ENCODE measurements at places on chromosomes 13 and 19.

- DNase-seq, result no peak
These were observed 14.9 kb downstream of the TLE2 start for GRCh38 chr19:3014135-3014534.

DNA sequence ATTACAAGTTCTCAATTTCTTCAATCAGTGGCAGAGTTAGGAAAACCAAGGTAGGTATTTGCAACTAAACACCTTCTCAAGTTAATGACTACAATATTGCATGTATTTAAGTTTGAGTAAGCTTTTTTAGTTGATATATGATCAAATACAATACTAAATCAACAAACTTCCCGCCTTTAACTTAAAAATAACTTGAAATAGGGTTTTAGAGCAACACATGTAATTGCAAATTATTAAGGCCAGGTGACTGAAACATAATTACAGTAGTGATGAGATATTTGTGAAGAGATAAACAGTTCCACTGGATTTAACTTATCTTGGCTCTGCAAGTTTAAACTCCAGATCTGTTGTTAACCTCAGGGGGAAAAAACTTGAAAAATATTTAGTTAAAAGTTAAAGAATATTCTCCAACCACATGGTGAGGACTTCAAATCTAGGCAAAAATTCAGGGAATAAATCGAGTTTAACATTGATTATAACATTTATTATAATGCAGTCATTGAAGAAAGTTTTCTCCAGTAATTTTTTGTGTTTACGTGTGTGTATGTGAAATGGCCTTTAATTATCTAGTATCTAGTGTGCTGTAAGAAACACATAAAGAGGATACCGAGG lies 3.6 kb downstream of the DACH1 start:
- no peak for DNase-seq

GRCh38 chr19:11203194-11204075 lies 6.1 kb upstream of the KANK2 start:
- DNase-seq, result peak; percentile 98

DNA sequence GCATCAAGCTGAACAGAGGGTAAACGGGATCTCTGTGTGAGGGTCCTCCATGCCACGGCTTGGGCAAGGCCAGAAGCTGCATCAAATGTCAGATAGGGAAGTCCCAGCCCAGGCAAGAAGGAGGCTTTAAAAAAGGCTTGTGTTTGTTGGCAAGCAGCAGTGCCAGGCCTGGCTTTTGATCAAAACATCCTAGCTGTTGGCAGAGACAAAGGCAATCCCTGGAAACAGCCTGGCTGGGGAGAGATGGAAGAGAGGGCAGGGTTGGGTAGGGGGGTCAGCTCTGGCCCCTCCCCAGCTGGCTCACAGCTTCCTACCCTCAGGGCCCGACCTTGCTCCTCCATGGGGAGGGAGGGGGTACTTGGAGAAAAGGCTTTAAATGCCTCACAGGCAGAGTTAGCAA lies 61.8 kb upstream of the KCTD15 start:
- no peak for DNase-seq

- no peak for DNase-seq
These were observed at the start of gene AP1M2 for GRCh38 chr19:10587022-10587838. AP1M2 (minus strand) TSS chr19:10587312; CDS start chr19:10587231, 81 bp downstream.

DNA sequence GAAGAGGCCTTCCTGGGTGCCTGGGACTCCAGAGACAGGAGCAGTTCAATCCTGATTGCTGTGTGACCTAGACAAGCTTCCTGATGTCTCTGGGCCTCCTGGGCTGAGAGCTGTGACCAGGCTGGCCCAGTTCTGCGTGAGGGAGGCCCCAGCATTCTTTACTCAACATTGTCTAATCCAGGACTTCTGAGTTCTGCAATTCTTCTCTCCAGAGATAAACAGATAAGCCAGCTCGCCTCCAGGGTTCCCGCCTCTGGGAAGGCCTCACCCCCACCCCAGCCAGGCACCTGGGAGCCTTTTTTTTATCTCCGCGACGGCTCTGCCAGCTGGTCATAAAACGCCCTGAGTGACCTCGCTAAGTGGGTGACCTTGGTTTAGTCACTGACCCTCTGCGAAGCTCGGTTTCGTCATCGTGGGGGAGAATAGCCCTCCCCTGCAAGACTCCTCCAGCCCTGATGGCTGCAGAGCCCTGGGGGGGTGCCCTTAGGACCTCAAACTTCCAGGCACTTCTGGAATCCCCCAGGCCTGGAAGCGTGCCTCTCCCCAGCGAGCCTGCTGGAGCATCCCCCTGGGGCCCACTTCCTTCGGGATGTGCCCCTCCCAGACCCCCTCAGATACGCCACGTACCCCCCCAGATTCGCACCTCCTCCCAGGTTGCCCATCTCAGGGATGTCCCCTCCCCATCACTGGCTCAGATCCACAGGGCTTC lies 1.9 kb downstream of the SULT2B1 start:
- peak; percentile 91 for DNase-seq

- no peak for DNase-seq
These were observed at the start of gene LGALS13 for GRCh38 chr19:39602224-39602623. LGALS13 (plus strand) TSS chr19:39602524; CDS start chr19:39602569, 45 bp downstream.

- DNase-seq, result no peak
These were observed 226.4 kb downstream of the PCDH17 start for GRCh38 chr13:57857945-57858344.

DNA sequence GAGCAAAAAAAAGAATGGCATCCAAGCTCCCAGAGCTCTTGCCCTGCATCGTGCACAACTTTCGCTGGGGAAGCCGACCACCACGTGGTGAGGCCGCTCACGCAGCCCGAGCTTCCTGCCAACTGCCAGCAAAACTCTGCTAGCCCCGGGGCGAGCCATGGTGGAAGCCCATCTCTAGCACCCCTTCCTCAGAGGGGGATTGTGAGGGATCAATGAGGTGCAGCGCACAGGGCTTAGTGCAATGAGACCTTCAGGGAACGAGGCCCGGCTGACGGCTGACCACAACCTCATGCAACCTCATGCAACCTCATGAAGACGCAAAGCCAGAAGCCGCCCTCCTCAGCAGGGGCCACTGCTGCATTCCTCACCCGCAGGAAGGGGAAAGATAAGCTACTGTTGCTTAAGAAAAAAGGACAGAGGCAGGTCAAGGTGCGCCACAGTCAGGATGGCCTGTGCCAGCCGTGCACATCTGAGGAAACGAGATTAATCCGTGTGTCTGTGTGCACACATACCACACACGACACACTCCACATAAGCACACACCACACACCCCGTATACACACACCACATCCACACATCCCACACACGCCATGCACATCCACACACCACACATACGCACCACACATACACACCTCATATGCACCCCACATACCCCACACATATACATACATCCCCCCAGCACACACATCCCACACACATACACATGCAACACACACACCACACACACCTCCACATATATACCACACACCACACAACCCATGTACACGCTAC lies 9.6 kb downstream of the HSPBP1 start:
- no peak for DNase-seq

DNA sequence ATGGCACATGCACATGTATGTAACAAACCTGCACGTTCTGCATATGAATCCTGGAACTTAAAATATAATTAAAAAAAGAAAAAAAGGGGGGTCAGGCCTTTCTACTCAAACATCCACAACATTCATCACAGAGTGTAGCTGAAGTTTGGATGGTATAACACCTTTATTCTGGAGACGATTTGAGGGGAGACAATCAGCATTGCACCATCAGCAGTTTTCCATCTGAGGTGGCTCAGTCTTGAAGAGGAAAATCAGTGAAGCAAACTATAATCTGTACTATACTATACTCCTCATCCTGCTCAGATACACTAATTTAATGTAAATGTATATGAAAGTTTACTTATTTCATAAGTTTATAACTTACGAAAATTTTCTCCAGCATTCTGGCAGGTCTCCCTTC lies 969.7 kb downstream of the SLITRK1 start:
- DNase-seq, result no peak

- no peak for DNase-seq
These were observed 944.9 kb upstream of the MIR17HG start for GRCh38 chr13:90402613-90403012.

DNA sequence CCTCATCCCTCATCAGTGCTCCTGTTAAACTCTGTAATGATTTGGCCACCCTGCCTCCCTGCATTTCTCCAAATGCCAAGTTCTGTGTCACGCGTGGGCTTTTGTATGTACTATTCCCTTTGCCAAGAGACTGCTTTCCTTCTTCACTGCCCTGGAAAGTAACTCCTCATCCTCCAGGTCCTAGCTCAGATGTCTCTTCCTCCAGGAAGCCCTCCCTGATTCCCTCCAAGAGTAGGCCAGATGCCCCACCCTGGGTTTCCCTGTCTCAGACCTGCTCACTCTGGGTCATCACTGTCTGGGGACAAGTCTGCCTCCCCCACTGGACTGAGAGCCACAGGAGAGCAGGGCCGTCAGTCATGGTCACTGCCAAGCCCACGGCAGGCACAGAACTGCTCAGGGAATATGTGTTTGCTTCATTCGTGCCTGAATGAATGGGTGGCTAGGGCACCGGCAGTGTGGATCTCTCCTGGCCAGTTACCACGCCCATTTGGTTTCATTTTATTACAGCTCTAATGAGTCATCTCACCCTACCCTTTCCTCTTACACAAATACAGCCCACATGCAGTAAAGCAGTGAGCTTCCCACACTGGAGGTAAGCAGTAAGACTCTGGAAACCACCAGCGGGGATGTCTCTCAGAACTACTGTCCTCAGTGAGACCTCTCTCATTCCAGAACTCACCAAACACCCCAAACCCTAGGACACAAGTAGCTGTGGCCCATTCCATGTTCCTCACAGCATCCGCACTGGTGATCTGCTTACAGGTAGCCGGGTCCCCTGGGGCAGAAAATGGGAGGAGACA lies 12.1 kb upstream of the GPR4 start:
- DNase-seq, result peak; percentile 95

DNA sequence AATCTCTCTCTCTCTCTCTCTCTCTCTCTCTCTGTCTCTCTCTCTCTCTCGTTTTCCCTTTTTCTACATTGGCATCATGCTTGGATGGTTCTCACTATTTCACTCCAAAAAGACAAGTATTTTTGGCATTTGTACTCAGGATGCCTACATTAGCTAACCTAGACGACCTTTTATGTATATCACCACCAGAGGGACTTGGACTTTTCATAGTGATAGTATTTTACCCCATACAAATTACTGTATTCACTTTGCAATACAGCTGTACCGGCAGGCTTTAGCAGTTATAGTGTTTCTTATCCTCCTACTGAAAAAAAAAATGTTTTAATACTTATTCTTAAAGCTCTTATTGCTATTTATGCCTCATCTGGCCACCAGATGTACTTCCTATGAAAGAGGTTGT lies 687.2 kb upstream of the KLHL1 start:
- DNase-seq, result no peak

DNA sequence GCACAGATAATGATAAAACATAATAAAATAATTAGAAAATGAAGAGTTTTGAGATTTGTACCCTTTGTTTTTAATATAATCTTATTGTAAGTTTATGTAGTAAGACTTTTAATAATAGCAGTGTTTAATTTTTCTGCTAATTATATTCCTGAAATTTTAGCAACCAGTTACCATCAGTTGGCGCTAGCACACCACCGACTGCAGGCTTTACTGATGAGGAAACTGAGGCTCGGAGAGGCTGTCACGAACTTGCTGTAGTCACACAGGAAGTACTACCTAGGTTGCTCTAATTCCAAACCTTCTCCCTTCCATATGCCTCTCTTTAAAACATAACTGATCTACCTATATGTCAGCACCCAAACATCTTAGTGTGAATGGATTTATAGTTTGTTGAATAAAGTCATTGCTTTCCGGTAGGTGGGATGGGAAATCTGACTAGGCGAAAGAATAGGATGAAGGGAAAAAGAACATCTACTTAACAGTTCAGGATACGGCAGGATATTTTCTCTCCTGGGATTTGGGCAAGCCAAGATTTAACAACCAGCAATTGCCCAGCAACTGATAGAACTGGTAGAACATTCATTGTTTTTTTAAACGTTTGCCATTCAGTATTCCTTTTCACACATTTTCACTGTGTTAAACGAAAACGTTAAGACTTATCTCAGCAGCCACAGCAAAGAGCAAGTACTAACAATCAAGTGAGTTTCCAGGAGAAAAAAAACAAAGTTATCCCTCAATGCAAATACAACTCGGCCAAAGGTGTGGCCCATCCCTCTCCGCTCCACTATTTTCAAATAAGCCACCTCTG lies 822 bp upstream of the RFXAP start:
- DNase-seq, result no peak

DNA sequence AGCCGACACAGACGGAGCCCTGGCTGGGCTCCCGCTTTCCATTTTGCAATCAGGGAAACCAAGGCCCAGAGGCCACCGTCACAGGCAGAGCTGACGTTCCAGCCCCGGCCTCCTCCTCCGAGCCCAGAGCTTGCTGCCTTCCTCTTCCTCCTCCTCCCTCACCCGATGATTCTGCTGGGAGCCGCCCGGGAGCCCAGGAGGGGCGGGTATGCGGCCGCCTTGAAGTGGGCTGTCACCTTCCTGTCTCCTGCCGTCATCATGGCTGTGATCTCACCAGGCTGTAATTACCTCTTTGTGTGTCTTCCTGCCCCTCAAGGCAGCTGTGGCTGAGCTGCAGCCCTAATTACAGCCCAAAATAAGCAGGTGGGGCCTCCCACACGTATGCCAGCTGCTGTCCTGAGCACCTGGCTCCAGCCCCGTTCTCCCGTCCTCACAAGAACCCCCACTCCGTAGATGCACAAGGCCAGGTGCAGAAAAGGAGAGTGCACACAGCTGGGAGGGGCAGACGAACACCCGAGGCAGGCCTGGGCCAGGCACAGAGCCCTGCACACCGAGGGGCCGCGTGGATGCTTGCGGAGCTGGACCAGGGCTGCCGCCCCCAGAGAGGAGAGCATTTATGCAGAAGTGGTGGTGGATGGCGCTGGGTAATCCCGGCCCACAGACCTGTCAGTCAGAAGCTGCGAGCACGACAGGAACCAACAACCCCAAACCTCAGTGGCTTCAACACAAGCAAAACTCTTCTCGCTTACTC lies 4.0 kb downstream of the TPGS1 start:
- DNase-seq, result peak; percentile 43

GRCh38 chr19:49019242-49019932 lies 2.5 kb upstream of the LHB start:
- DNase-seq, result peak; percentile 75

- DNase-seq, result peak; percentile 74
These were observed 11.9 kb upstream of the FRY start for GRCh38 chr13:32019612-32020233.

DNA sequence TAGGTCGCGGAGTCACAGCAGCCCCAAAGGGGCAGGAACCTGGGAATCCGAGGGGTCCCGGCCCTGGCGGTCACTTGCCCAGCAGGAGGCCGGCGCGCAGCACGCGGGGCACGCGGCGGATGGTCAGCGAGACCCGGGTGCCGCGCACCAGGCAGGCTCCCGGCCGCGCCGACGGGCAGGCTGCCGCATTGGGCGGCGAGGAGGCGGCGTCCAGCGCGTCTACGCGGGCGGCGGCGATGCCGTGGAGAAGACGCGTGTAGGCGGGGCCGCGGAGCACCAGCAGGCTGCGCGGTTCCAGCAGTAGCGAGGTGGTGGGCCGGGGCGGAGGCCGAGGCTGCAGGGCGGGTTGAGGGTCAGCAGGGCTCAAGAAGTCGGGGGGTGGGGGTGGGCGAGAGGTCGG lies 607 bp upstream of the SYNE4 start:
- peak; percentile 68 for DNase-seq

All from EH (cell line).